ENCODE measurements at places on chromosomes 5 and 9.

DNA sequence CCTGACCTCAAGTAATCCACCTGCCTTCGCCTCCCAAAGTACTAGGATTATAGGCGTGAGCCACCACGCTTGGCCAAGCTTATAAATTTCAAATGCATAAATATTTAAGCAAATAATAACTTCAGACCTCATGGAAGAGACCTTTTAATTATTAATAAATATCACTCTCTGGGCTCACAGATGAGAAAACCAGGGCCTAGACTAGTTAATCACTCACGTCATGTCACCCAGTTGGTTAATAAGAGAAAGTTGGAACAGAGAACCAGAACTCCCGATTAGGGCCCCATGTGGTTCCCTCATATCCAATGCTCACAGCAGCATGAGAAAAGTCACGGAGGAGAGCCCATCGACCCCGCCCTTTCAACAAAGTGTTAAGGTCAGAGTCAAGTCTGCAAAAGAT, 79.3 kb downstream of the EPB41L4A start:
- no peak for DNase-seq

GRCh38 chr9:91898451-91899218, 51.4 kb downstream of the ROR2 start:
- no peak for DNase-seq

- DNase-seq: no peak
Measured at GRCh38 chr5:136166909-136167308, 26.1 kb downstream of the SMIM32 start.

DNA sequence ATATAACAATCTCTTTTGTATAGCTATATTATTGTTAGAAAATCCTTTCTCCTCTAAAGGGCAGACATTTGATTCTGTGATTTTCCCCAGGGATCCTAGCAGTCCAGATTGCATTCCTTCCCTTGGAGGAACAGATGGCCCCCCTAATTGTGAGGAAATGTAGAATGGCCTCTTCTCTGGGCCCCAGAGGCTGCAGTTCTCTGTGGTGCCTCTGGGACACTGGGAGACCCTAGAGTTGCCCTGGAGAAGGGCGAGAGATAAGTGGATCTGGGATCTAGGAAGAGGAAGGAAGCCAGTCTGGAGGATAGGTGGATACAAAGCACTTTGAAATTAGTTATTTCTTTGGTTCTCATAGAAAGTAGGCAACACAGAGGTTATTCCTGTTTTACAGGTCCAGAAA, 1.9 kb upstream of the HINT2 start:
- DNase-seq: no peak

- peak; percentile 81 for DNase-seq
Measured at GRCh38 chr5:84437673-84438315, 53.1 kb upstream of the EDIL3 start.

- DNase-seq: no peak
Measured at GRCh38 chr5:165928971-165929370, 2362.5 kb upstream of the WWC1 start.

GRCh38 chr5:994821-995220, 13.8 kb upstream of the NKD2 start:
- no peak for DNase-seq

GRCh38 chr5:66273121-66273520, 129.0 kb downstream of the SREK1 start:
- no peak for DNase-seq

DNA sequence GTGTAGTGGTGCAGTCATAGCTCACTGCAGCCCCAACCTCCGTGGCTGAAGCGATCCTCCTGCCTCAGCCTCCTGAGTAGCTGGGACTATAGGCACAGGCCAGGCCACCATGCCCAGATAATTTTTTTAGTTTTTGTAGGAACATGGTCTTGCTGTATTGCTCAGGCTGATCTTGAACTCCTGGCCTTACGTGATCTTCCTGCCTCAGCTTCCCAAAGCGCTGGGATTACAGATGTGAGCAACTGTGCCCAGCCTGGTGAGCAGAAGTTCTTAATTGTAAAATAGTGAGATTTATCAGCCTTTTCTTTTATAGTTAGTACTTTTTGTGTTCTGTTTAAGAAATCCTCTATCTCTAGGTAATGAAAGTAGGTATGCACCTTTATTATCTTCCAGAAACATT, 42.5 kb downstream of the NUP214 start:
- no peak for DNase-seq

DNA sequence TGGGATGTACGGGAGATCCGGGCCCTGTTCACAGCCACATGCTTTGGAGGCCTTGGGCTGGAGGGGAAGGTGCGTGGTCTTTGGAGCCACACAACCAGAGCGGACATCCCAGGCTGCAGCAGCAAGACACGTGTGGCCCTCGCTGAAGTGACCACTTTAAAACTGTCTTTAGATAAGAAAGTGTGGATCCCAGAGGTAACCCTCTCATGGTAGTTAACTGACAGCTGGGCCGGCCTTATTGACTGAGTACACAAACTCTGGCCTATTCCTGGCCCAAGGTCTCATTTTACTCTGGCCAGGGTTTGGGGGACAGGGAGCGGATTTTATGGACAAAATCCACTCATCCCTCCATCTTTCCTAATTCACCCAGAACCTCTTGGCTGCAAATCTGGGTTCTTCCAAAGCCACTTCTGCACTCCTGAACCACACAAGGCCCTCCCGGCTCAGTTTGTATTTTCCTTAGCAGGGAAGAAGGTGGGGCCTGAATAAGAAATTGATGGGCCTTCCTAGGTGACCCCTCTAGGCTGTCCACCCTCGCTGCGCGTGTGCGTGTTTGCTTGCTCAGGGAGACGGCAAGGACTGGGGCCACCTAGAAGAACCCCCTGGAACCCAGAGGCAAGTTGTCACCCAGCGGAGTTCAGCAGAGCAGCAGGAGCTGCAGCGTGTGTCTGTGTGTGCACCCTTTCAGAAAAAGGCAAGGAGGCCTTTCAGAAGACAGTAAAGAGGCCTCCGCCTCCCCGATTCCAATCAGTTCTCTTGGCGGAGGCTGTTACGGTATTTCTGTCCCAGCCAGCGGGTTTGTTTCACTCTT, 73.3 kb upstream of the ORM1 start:
- no peak for DNase-seq

GRCh38 chr9:109821711-109822110, 41.7 kb downstream of the PALM2AKAP2 start:
- no peak for DNase-seq

- DNase-seq: no peak
Measured at GRCh38 chr9:14180093-14180959, 133.6 kb downstream of the NFIB start.

GRCh38 chr9:121452085-121452484, 47.6 kb downstream of the GGTA1 start:
- no peak for DNase-seq

- no peak for DNase-seq
Measured at GRCh38 chr5:68884144-68884754, 209.6 kb upstream of the SLC30A5 start.

- DNase-seq: peak; percentile 77
Measured at GRCh38 chr5:10913841-10914240, 152.8 kb upstream of the DAP start.
